ENCODE measurements at places on chromosomes 3 and 15. TPM values are rescaled to one million over a fixed set of nuclear protein-coding genes. Genes with fewer than 3 reads are reported as not detected.
A peak's percentile ranks its signal among the peaks of the same experiment; 100 is the strongest.

SPSB4 gene
- total RNA-seq, result not detected

SCN5A gene
- not detected for total RNA-seq

MAP1A gene
- total RNA-seq, result 5.1 TPM

- DNase-seq, result no peak
- no peaks in the 10 kb centered on the region for H3K36me3 ChIP-seq
- no peaks in the 10 kb centered on the region for H3K4me1 ChIP-seq
- H3K4me3 ChIP-seq, result no peak overlapping the region
- no peaks in the 10 kb centered on the region for H3K27me3 ChIP-seq
These were observed 20.4 kb upstream of the COPG1 start for GRCh38 chr3:129228891-129229585.

DNA sequence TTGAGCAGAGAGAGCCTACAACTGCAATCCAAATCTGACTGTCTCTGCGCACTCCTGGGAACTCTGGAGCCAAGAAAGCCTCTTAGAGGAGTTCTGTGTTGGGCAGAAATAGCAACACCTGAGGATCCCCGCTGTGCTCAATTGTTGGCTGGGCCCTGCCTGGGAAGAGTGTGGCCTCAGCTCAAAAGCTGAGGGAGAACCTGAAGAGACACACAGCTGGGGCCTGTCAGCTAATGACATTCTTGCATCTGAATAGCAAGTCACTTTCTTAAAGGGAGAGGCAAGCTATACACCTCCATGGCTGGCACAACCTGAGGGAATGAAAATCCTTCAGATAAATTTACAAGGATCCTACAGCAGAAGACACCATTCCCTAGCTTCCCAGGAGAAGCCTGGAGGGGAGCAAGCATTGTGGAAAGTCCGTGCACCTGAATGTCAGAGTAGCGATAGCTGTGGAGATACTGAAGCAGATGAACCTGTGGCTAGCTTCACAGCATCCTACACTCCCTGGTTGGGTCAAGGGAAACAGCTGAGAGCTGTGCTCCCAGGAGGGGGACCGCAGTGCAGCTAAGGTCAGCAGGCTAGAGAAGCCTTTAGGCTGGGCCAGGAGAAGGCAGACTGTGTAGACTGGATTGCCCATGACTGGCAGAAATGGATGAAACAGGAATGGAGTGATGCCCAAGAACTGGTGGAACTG lies 159.9 kb upstream of the PFN2 start:
- H3K27me3 ChIP-seq, result no peaks in the 10 kb centered on the region
- H3K36me3 ChIP-seq, result no peaks in the 10 kb centered on the region
- H3K4me1 ChIP-seq, result no peaks in the 10 kb centered on the region
- no peak overlapping the region for H3K4me3 ChIP-seq
- no peak for DNase-seq

COL8A1 gene
- total RNA-seq, result 2.3 TPM

GRCh38 chr3:142445816-142446254 lies 2.0 kb downstream of the XRN1 start:
- peak; percentile 56 for DNase-seq
- no peaks in the 10 kb centered on the region for H3K36me3 ChIP-seq
- H3K4me3 ChIP-seq, result peak overlapping the region; percentile 80
- H3K27me3 ChIP-seq, result no peaks in the 10 kb centered on the region

DNA sequence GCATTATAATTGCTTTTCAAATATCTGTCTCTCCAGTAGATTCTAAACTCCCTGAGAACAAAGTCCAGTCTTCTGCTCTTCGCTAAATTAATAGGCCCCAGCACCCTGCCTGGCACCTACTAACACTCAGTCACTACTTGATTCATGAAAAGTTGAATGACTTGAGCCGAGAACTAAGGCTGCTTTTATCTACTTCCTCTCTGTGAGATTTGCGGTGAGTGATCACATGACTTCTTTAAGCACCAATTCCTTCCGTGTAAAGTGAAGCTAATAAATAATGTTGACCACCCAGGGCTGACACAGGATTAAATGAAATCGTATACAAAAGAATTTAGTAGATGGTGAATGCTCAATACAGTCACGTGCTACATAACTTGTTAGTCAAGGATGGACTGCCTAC lies 44.6 kb upstream of the PGPEP1L start:
- H3K27me3 ChIP-seq, result no peaks in the 10 kb centered on the region
- H3K4me3 ChIP-seq, result no peak overlapping the region
- H3K27ac ChIP-seq, result no peak overlapping the region
- H3K36me3 ChIP-seq, result no peaks in the 10 kb centered on the region
- no peaks in the 10 kb centered on the region for H3K4me1 ChIP-seq

DNA sequence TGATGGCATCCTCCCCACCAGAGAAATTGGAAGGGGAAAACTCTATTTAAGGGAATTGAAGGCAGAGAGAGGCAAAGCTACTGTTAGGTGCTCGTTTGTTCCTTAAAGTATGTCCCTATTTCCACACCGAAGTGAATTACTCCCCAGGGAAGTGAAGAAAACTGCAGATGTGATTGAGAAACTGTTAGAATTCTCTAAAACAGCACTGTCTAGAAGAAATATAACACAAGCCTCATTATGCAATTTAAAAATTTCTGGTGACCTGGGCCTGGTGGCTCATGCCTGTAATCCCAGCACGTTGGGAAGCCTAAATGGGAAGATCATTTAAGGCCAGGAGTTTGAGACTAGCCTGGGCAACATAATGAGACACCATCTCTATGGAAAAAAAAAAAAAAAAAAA lies 305.0 kb downstream of the SHQ1 start:
- no peaks in the 10 kb centered on the region for H3K36me3 ChIP-seq
- no peak for DNase-seq
- no peaks in the 10 kb centered on the region for H3K4me1 ChIP-seq
- no peak overlapping the region for H3K4me3 ChIP-seq
- H3K27ac ChIP-seq, result no peak overlapping the region
- H3K27me3 ChIP-seq, result no peaks in the 10 kb centered on the region

- no peaks in the 10 kb centered on the region for H3K27me3 ChIP-seq
- no peak overlapping the region for H3K27ac ChIP-seq
- H3K36me3 ChIP-seq, result no peaks in the 10 kb centered on the region
- no peak for DNase-seq
- H3K4me1 ChIP-seq, result no peaks in the 10 kb centered on the region
These were observed 9.3 kb upstream of the PRICKLE2 start for GRCh38 chr3:64234571-64234970.

All from Peyer's patch (tissue), 4 donors.